ENCODE measurements at places on chromosomes 5 and 9.

GRCh38 chr5:107396351-107396690 is 274.4 kb downstream of the EFNA5 start:
- DNase-seq: no peak

GRCh38 chr9:89362647-89363310 is 44.5 kb downstream of the SECISBP2 start:
- DNase-seq: no peak

- DNase-seq: no peak
Measured at GRCh38 chr5:82100303-82101077, 128.7 kb downstream of the ATG10 start.

GRCh38 chr9:99787556-99787955 is 34.1 kb upstream of the NR4A3 start:
- DNase-seq: no peak

GRCh38 chr9:17531642-17532254 is 47.1 kb upstream of the SH3GL2 start:
- peak; percentile 8 for DNase-seq

GRCh38 chr5:116524051-116524904 is 50.3 kb downstream of the SEMA6A start:
- no peak for DNase-seq

GRCh38 chr5:140145818-140146522 is 20.2 kb downstream of the IGIP start:
- peak; percentile 37 for DNase-seq

DNA sequence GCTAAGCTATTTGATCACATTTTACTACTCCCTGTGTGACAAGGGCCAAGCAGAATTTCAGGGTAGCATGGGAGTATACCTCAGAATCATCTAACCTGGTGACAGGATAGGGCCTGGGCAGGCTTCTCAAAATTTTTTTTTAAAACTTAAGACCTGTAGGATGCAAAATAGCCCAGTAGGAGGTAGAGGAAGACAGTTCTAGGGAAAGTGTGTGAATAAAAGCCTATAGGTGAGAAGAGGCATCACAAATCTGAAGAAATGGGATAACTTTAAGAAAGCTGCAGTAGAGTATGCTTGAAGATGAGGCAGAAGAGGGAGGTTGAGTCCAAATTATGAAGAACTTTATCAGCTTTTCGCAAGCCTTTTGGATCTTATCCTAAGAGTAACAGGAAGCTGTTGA is 32.3 kb downstream of the CNTRL start:
- no peak for DNase-seq

DNA sequence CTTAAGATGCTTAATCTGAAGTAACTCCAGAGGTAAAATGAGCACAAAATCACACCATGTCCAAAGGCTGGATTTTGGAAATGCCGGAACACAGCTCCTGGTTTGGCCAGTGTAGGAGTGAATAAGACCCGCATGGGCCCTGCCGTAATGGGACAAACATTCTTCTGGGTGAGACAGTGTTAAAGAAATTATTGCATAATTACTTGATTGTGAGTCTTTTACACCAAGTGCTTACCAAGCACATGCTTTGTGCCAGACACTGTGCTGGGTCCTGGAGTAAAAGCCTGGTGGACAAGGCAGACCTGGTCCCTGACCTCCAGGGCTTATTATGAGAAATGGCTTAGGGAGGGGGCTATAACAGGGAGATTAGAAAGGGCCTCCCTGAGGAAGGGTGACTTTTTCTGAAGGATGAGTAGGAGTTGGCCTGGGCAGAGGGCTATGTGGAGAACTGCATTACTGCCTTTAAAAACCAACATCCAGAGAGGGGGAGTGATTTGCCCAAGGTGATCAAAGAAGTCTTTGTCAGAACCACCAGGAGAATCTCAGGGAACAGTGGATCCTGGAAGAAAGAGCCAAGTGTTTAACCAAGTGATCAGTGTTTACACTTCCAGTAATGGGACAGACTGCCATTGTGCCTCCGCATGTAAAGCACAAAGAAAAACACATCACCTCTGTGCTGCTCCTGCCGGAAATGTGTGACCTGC is 3.5 kb downstream of the PDE6A start:
- DNase-seq: no peak

DNA sequence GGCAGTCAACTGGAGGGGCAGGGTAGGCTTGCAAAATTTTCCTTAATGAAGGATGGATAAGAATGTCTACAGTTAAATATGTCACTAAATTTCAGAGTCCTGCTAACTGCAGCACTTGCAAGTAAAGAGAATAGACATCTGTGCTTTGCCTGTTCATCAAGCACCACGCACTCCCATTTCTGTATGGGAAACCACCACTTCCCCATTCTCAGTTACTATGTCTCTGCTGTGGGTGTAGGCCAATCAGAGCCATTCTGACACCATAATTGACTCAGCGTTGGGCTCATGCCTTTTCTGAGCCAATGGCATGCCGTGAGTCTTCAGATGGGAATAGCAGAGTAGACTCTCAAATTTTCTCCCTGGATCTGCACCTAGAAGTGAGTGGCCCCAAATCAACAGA is 247.5 kb downstream of the GABRB2 start:
- no peak for DNase-seq

DNA sequence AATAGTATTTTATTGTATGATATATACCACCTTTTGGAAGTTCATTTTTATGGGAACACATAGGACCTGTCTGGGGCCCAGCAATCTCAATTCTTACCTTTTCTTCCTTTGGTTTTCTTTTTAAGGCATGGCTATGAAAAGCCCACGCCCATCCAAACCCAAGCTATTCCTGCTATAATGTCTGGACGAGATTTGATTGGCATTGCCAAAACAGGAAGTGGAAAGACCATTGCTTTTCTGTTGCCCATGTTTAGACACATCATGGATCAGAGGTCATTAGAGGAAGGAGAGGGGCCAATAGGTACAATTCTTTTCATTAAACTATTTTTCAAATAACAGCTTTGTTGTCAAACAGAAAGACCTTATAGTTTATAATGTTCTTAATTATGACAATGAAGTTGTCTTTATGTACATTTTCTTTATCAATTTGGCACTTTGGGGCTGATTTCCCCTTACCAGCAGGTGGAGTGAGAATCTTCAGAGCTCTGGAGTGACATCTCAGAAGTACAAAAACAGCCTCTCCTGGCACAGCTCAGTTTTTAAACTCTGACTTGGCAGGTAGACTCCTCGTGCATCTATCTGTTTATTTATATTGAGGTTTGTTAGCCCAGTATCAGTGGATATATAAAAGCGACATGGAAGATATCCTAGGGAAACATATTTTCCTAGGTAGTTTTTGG is 25.8 kb downstream of the DDX46 start:
- DNase-seq: no peak

DNA sequence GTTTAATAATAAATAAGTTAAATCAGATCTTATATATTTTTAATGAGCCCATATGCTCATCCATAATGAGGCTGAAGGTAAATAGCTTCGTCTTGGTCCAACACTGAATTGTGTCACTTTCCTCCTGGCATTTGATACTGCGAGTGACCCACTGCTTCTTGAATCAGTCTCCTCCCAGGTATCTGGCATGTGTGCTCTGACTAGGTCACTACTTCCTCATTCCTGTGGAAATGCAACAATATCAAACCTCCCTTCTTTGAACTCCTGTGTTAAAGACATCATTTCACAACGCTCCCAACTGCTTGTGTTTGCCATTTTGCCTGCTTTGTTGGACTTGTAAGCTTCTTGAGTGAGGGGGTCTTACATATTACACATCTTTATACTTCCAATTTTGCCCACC is 157.7 kb downstream of the SLC24A2 start:
- DNase-seq: no peak

DNA sequence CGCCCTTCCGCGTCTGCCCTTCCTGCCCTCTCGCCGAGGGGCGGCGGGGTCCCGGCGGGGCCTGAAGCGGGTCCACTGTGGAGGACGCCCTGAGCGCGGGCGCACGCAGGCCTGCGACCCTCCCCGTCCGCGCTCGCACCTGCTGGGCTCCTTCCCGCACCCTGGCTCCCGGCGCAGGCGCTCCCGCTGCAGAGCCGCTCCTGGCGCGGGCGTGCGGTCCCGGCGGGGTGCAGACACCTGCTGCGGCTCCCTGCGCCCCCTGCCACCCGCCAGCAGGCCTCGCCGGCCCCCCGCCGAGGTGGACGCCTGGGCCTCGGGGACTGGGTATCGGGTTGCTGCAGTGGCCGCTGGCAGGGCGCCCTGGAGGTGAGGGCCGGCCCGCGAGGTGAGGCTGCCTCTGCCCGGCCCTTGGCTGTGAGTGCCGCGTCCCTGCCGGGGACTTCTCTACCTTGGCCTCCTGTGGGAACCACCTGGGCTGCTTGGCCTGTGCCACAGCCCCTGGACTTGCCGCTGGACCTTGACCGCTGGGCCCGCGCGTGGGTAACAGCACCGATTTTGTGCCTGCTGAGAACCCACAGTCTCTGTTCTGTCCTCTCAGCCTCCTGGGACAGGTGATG is 627 bp downstream of the ARRDC1 start:
- DNase-seq: no peak

DNA sequence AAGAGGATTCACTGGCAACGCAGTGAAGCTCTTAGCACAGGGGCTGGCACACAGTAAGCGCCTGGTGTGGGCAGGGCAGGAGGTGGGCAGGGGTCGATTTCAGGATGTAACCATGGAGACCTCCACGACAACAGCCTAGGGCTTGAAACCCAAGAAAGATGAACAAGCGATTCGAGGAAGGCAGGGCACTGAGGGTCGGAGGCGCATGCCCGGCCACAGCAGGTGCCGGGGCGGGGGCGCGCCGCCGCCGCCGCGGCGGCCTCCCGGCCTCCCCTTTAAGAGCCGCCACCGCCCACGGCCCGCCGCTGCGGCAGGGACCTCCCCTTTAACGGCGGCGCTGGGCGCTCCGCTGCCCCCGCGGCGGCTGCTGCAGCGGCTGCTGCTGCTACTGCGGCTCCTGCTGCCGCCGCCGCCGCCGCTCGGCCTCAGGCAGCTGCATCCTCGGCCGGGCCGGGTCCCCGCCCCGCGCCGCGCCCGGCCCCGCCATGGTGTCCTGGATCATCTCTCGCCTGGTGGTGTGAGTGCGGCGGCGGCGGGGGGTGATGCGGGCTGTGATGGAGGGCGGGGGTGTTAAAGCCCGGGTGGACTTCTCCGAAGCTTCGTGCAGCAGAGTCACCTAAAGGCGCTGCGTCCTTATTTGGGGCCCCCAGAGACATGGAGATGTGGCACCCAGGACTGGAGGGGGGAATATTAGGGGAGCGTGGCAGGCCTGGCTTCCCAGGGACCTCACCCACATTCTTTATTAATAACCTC is at the start of gene REEP2:
REEP2 (plus strand) TSS at position 334 of the 753 bp plus-strand sequence; CDS start at position 486, 152 bp downstream.
- no peak for DNase-seq

- no peak for DNase-seq
Measured at GRCh38 chr9:115978091-115978490, 175.5 kb upstream of the PAPPA start.

GRCh38 chr5:138542180-138542955 is 668 bp downstream of the ETF1 start:
- no peak for DNase-seq

GRCh38 chr5:148952097-148952867 is 110.6 kb downstream of the SH3TC2 start:
- no peak for DNase-seq

DNA sequence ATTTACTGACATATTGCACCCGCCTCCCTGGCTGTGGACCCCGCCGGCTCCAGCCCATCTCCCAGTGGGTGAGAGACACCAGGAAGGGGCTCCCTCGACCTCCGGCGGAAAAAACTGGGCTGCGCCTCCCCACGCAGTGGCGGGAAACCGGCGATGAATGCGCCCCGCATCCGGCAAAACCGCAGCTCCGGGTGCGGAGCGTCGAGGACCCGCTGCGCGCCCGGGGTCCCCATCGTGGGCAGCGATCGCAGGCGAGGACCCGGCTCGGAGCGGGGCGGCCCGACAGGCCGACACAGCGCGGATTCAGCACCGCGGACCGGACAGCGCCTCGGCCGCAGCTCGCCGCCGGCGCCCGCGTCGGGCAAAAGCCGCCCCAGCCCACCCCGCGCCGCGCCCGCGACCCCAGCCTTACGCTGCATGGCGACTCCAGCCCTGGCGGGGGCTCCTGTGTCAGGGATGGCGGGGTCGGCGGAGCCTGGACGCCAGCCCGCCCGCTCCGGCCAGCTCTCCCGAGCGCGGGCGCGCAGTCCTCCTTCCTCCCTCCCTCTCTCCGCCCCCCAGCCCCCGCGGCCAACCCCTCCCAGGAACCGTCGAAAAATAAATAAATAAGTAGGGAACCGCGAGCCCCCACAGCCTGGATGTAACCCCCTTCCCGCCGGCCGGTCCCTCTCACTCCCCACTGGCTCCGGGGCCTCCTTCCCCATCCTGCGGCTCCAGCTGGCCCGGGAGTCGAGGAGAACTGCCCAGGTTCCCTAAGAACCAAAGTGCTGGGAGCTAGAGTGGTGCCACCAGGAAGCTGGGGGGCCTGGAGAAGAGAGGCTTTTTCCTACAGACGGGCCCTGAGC is 3.1 kb downstream of the LHX3 start:
- DNase-seq: no peak

GRCh38 chr9:98193336-98193944 is 1.0 kb upstream of the CORO2A start:
- DNase-seq: no peak

GRCh38 chr5:132381614-132382013 is 12.1 kb downstream of the SLC22A5 start:
- DNase-seq: no peak

- no peak for DNase-seq
Measured at GRCh38 chr5:119019949-119020348, 31.6 kb upstream of the DTWD2 start.

GRCh38 chr5:116859666-116860320 is 285.2 kb upstream of the SEMA6A start:
- no peak for DNase-seq

DNA sequence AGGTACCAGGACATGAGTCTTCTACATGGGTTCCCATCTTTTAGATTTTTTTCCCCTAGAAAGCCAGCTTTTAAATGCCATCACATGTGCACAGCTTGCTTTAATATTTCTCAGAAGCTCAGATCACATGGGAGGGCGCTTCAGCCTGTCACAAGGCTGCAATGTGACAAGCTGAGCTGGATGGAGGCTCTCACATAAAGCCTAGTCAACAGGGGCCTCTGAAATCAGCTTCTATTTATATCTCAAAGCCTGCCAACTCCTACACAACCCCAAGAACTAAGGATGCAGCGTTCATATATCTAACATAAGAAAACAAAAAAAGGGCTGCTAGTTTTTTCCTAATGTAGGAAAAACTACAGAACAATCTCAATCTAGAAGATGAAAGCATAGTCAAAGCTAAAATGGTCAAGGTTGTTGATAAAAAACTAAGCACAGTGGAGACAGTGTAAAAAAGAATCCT is 2.3 kb downstream of the ZFAND5 start:
- DNase-seq: no peak

DNA sequence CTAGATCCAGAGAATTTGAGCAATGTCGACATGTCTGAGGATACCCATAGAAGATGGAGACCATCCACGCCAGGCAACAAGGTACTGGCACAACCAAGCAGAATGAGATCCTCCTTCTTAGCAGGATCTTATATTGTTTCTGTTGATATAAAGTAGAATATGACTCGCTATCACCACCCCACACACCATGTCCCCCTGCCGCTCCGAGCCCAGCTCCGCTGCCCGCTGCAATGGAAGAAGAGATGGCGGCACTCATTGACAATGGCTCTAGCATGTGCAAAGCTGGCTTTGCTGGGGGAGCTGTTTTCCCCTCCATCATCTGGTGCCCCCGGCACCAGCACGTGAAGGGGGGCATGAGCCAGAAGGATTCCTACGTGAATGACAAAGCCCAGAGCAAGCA is 49.5 kb upstream of the FBXL7 start:
- no peak for DNase-seq

All from AG09319 (cell line).